ENCODE measurements at places on chromosomes 12 and 14. TPM values are rescaled to one million over a fixed set of nuclear protein-coding genes. Genes with fewer than 3 reads are reported as not detected.

OVCH1 gene
- total RNA-seq, result 0.25 TPM

- DNase-seq, result peak; percentile 58
These were observed 46.7 kb downstream of the TESC start for GRCh38 chr12:117052386-117053049.

DNA sequence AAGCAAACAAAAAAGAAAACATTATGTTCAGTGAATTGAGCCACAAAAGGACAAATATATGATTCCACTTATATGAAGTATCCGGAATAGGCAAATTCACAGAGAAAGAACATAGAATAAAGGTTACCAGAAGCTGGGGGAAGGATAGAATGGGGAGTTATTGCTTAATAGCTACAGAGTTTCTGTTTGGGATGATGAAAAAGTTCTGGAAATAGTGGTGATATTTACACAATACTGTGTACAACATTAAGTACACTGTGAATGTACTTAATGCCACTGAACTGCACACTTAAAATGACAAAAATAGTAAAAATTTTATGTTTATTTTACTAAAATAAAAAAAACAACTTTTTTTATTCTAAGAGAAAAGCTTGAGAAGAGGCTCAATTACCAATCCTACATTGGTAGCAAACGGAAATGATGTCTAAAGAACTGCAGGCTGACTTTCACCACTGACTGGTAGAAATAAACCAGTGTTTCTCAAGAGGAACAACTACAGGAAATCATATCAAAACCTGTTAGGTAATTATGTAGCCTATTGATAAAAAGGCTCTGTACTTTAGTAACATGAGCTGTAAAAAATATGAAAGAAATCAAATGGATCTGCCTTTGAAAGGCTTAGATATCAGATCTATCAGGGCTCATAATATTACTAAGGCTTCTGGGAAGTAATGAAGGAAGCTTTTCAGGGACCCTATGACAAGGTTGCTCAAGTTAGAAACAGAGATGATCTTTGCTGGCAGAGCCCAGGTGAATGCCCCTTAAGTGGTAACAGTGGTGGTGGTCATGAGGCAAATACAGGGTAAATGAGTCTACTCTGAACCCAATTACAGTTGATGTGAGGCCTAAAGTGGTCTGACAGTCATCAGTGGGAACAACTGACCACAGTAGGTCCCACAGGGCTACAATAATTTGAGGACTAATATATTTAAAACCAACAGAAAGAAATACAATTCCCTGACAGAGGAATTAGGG, 41.3 kb downstream of the BAZ1A start:
- no peak for DNase-seq

DNA sequence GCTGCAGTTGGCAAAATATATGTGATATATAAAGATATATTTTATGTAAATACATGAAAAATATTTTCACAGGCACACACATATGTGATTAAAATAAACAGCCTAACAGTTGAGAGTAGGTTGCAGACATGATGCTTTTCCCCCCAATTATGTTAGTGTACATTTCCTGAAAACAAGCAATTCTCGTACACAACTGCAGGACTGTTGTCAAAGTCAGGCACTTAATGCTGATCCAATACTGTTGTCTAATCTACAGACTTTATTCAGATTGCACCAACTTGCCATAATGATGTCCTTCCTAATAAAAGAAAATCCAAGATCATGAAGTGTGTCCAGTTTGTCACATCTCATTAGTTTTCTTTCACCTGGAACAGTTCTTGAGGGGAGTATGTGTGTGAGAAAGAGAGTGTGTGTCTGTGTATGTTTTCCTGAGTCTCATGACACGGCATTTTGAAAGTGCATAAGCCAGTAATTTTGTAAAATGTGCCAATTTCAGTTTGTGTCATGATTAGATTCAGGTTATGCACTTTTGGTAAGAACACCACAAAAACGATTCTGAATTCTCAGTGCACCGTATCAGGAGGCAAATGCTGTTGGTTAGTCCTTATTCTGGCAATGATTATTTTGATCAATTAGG, 16.5 kb upstream of the SEL1L start:
- DNase-seq, result no peak

DNA sequence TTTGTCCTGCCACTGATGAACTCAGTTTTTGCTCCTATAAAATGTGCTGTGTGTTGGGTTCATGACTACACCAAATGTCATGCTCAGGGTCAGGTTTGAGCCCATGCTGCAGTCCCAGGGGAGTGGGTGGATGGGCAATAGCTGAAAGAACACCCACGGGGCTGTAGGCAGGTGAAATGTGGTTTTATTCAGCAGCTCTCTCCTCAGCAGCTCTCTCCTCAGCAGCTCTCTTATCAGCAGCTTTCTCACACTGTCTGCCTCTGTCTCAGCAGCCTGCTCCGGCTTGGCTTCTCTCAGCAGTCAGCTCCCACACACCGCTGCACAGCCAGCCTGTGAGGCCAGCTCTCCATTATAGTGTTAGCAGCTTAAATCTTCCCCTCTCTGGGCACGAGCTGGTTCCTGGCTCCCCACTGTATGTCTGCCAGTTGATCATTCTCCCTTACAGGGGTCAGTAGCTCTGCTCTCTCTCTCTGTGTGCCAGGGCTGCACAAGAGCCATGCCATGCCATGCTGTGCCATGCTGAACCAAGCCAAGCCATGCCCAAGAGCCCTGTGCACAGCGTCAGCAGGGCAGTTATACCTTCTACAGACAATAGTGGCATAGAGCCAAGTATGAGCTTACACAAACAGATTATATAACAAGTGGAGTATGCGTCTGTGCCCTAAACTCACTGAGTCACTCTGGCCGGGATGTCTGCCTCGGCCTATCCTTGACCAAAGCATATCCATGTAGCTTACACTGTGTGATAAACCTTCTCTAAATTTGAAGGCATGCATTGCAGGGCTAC, 303.3 kb upstream of the TMPO start:
- no peak for DNase-seq

DNA sequence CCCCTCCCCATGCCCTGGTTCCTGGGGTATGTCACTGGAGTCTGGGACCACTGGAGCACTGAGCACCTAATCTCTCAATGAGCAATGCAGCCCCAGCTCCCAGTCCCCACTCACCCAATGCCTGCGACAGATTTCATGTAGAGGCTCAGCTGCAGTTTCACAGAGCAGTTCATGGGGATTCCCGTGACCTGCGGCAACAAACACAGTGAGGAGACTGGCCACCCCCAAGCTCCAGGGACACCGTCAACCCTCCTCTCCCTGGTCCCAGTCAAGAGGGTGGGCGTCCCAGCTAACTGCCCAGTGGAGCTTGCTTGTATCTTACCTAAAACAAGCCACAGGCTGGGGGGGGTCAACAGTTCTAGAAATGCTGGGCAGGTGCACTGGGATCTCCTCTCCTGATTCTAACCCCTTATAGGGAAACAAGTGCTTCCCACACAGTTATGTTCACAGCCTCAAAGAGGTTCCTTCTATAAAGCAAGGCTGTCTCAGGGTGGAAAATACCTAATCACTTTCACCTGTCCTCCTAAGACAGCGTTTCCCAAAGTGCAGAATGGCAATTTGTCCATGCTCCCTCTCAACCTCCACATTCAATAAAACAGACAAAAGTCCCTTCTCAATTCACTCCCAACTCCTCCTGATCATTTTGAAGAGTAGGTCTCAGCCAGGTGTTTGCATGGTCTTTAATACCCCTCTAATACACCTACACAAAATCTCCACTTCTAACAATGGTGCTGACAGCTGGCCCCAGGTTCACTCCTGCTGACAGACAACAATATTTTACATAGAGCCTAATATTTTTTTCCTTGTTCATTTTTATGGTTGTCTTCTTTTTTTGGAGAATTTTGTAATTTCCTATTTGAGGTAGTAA, 68.3 kb downstream of the SCARB1 start:
- no peak for DNase-seq

GRCh38 chr12:120402217-120402616, 33.3 kb upstream of the MSI1 start:
- DNase-seq, result peak; percentile 61

DNA sequence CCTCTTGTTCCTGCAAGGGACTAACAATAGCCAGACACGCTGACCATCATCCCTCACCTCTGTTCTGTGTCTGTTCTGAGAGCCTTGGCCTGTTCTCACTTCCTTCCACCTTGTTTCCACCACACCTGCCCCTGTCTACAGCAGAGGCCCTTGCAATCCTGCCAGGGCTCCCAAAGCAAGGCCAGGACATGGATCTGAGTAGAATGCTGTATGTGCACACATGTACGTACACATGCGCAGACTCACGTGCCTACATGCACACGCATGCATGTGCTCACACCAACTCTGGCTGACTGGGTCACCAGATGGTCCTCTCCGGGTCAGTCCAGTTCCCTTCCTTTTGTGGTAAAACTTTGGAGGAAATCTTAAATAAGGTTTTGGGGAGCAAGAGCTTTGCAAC, 133.0 kb upstream of the C14orf180 start:
- DNase-seq, result no peak

SIX6 gene
- total RNA-seq, result 0.07 TPM

GRCh38 chr14:33810308-33810707, 140.6 kb downstream of the EGLN3 start:
- DNase-seq, result no peak

GRCh38 chr12:52828156-52828555, 6.0 kb downstream of the KRT79 start:
- DNase-seq, result no peak
